Stimulated activated CD4-positive, alpha-beta T cell treated with anti-CD3 and anti-CD28 coated beads, Interleukin-1b, Interleukin-23, amount 100 ng/mL, for 24 hours (primary cell): ENCODE measurements at places on chromosomes 3 and 15.

- DNase-seq, result no peak
Observed at GRCh38 chr3:177690306-177690705, 493.0 kb upstream of the TBL1XR1 start.

GRCh38 chr3:23710555-23710954 is 95.2 kb upstream of the UBE2E1 start:
- DNase-seq, result no peak

- peak; percentile 19 for DNase-seq
Observed at GRCh38 chr15:55789066-55789660, 46.2 kb upstream of the PRTG start.

GRCh38 chr15:59115047-59115446 is 10.1 kb downstream of the CCNB2 start:
- DNase-seq, result no peak

GRCh38 chr15:60546744-60547143 is 67.8 kb upstream of the ICE2 start:
- DNase-seq, result no peak

GRCh38 chr15:33780011-33780768 is 188.1 kb upstream of the CHRM5 start:
- DNase-seq, result no peak

GRCh38 chr3:157333551-157333991 is 103.1 kb upstream of the PTX3 start:
- no peak for DNase-seq

DNA sequence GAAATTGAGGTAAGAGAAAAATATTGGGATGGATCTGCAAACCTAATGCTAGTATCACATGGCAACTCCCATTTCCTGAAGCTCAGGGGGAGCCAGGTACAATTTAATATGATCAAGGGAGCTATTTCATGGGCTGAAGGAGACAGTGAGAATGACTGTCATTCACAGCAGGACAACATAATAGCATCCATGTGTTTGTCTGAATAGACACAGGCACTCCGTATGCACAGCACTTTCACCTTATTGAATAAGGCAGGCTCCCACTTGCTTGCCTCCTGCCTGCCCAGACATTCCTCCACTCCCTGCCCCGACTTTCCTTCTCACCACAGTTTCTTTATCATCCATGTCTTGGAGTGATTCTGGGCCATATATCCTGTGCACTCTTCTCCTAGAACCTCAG is 156.6 kb upstream of the SLC24A5 start:
- no peak for DNase-seq
